ENCODE measurements at places on chromosomes 3 and 15. TPM values are rescaled to one million over a fixed set of nuclear protein-coding genes. Genes with fewer than 3 reads are reported as not detected.

Gene INKA1
- polyA plus RNA-seq, result 16.7 TPM

Gene PRKCD
- 9.2 TPM for polyA plus RNA-seq

Gene CACNA1D
- 5.7 TPM for polyA plus RNA-seq

Gene TTC23
- polyA plus RNA-seq, result 34.9 TPM

Gene AHSG
- polyA plus RNA-seq, result 1.9 TPM

Gene ECE2
- polyA plus RNA-seq, result not detected

Gene OR5K4
- not detected for polyA plus RNA-seq

Gene CACNA2D2
- 16.5 TPM for polyA plus RNA-seq

Gene SV2B
- 1.3 TPM for polyA plus RNA-seq

Gene PLSCR2
- polyA plus RNA-seq, result 1.5 TPM

Gene HGD
- polyA plus RNA-seq, result 76.9 TPM

Gene FEZF2
- polyA plus RNA-seq, result not detected

Gene PP2D1
- 0.72 TPM for polyA plus RNA-seq

Gene BOC
- 31.8 TPM for polyA plus RNA-seq

Gene LSAMP
- 14.7 TPM for polyA plus RNA-seq

Gene SPATA12
- 0.09 TPM for polyA plus RNA-seq

Gene HAUS2
- polyA plus RNA-seq, result 22.1 TPM

Gene CRYGS
- 6.7 TPM for polyA plus RNA-seq

Gene HESX1
- 3.4 TPM for polyA plus RNA-seq

Gene TPRG1
- polyA plus RNA-seq, result 0.53 TPM

Gene SLC6A1
- polyA plus RNA-seq, result 1.3 TPM

Gene CCR9
- not detected for polyA plus RNA-seq

Gene FGD5
- 22.4 TPM for polyA plus RNA-seq

Gene RASL12
- polyA plus RNA-seq, result 6.5 TPM

Gene CCR5
- 0.49 TPM for polyA plus RNA-seq

Gene EFCAB12
- 0.55 TPM for polyA plus RNA-seq

Gene CDCP1
- 2.0 TPM for polyA plus RNA-seq

Gene MAGEF1
- 89.9 TPM for polyA plus RNA-seq

Gene CD86
- polyA plus RNA-seq, result 4.3 TPM

Gene JAGN1
- 43.2 TPM for polyA plus RNA-seq

Gene GOLGA8O
- polyA plus RNA-seq, result 0.69 TPM

Gene RAD18
- 12.2 TPM for polyA plus RNA-seq

Gene ARL6
- polyA plus RNA-seq, result 16.1 TPM

Gene CAMK2N2
- 0.20 TPM for polyA plus RNA-seq

Gene ACTRT3
- 5.3 TPM for polyA plus RNA-seq

Gene ZNF445
- polyA plus RNA-seq, result 23.2 TPM

Gene LYSMD2
- 4.5 TPM for polyA plus RNA-seq

Gene TRIM42
- polyA plus RNA-seq, result not detected

Gene RTP4
- polyA plus RNA-seq, result 1.3 TPM

Gene ZNF80
- polyA plus RNA-seq, result not detected

Gene TMEM158
- polyA plus RNA-seq, result 10.7 TPM

Gene MESP1
- 1.0 TPM for polyA plus RNA-seq

Gene SCN11A
- polyA plus RNA-seq, result 1.4 TPM

Gene ACTL6A
- polyA plus RNA-seq, result 101 TPM

Gene SENP7
- 76.1 TPM for polyA plus RNA-seq

Gene CYP8B1
- polyA plus RNA-seq, result 0.92 TPM

Gene UROC1
- 0.22 TPM for polyA plus RNA-seq

Gene DNAJA4
- polyA plus RNA-seq, result 27.7 TPM

Gene HMCES
- polyA plus RNA-seq, result 37.8 TPM

Gene NGRN
- polyA plus RNA-seq, result 100 TPM
